OCI-M1 (cell line): ENCODE measurements at places on chromosomes 2 and 18.
A peak's percentile ranks its signal among the peaks of the same experiment; 100 is the strongest.

GRCh38 chr2:238910751-238911351 lies 63.0 kb downstream of the TWIST2 start:
- DNase-seq, result no peak

- peak; percentile 9 for DNase-seq
These were observed 227.6 kb downstream of the SATB2 start for GRCh38 chr2:199230091-199230490.

DNA sequence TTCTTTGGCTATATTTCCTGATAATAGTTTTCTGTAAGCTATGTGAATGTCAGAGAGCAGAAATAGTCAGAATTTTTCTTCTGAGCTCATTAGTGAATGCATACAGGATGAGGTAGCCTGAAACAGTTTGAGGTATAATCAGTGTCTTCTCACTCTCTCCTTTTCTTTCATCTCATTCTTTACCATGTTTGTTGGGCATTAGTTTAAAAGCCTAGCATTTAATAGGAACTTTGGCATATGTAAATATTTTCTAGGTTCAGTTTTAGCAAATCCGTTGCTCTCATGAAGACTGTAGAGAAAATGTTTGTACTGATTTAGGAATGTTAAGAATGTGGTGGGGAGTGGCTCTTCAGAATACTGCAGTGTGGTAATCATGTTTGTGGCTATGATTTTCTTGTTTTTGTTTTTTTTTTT lies 119.4 kb downstream of the PARD3B start:
- DNase-seq, result no peak

DNA sequence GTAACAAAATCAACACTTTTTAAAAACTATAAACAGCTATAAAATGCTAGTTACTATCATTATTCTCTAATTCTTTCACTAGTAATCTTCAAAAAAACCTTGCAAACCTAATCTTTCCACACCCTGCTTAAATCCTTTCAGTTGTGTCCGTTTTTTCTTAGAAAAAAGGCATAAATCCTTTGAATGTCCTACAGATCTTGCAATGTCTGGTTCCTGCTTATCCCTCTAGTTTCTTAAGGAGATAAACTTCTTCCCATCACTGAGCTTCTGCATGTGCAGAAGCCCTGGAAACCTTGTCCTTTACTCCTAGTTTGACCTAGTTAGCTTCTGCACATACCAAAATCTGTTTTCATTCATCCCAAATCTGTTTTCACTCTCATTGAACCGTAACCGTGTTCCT lies 1.3 kb upstream of the PNO1 start:
- no peak for DNase-seq

DNA sequence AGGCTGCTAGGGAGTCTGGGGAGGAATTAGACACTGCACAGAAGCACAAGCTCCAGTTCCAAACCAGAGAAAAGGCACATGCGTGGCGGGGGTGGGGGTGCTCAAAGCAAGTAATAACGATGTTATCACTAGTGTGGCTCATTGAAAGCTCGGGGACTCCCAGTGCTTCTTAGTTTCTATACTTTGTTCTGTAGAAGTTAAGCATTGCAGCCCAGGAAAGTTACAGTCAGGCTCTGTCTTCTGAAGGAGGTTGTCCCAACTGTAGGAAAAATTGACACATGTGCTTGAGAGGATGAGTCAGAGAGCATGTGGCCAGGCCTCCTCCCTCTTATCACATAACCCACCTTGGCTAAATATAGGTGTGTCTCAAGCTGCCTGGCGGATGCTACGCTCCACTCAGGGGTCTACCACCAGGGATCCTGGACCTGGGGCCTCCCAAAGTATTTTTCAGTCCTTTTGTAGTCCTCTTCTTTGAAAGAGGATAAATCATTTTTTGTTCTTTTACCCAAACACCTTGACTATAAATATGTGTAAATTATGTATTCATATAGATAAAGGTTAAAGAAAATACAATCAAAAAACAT lies 3.8 kb downstream of the GALNT5 start:
- peak; percentile 93 for DNase-seq

DNA sequence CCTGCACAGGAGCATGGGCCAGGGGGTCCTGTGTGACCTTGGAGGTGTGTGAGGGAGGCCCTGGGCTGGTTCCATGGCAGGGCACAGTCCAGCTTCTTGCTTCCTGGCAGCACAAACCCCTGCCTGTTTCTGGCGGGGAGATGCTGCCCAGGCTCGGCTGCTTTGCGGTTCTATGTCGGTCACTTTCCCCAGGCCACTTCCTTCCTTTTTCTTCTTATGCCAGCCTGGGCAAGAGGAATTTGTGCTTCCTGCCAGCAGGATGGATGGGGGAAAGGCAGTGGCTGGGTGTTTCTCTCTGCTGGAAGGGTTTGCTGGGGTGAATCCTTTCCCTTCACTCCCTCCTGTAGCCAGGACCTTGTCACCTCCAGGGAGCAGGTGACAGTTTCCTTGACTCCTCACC lies 24.3 kb downstream of the ASAP2 start:
- DNase-seq, result no peak

DNA sequence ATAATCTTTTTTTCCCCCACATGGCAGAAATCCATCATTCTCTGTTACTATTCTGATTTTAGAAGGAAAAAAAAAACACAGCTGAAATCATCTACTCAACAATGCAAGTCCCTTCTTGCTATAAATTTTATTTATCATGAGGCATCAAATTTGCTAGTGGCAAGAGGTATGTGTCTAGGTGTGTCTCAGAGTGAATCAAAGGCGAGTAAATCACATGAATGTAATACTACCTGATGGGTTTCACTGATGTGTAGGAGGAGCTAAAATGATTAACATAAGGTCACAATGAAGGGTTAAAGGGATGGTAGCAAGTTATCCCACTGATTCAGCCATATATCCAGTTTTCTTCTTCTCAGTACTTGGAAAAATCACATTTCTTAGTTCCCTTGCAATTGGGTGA lies 24.5 kb upstream of the PELI1 start:
- no peak for DNase-seq

- no peak for DNase-seq
These were observed 53.8 kb downstream of the LRPPRC start for GRCh38 chr2:43941966-43942365.

DNA sequence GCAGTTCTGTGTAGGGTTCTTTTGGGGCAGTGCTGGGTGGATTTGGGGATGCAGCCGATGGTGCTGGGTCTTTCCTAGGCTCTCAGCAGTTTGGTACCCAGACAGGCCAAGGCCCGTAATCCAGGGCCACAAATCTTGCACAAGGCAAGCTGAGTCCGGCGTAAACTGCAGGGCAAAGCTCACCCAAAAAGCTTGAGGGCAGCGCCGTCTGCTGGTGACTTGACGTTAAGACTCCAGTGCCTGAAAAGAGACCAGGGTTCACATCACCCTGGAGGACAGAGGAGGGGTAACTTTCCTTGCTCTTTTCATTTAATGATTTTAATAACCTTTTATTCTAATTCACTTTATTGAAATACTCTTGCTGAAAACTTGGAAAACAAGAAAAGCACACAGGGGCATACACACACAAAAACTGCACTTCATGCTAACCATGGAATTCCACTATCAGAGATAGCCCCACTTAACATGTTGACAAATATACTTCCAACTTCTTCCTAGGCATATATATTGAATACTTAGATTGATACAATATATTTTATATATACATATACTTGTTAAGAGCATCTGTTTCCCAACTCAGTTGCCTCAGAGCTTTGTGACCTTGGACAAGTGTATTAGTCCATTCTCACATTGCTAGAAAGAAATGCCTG lies 38.9 kb downstream of the CNGA3 start:
- peak; percentile 83 for DNase-seq

GRCh38 chr2:228629251-228629650 lies 447.8 kb upstream of the SPHKAP start:
- no peak for DNase-seq

- DNase-seq, result no peak
These were observed 438.0 kb downstream of the LRP1B start for GRCh38 chr2:141692829-141693228.

- DNase-seq, result no peak
These were observed 41.8 kb upstream of the ATG16L1 start for GRCh38 chr2:233209533-233210171.

DNA sequence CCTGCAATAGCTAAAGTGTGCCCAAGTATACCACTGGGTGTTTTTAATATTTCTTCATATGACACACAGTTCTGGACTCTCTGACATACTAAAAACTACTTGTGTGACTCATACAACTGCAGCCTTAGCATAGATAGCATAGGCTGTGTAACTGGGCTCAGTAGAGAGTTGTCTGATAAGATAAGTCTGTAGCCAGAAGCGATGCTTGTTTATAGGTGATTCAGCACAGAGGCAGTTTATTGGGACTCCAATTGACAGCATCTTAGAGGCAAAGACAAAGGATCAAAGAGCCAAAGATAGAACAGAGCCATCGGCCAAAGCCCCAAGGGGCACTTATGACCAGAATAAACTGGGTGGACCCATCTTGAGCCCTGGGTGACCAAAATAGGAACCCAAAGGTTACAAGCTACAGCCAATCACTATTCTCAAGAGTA lies 42.3 kb downstream of the AAK1 start:
- peak; percentile 77 for DNase-seq

DNA sequence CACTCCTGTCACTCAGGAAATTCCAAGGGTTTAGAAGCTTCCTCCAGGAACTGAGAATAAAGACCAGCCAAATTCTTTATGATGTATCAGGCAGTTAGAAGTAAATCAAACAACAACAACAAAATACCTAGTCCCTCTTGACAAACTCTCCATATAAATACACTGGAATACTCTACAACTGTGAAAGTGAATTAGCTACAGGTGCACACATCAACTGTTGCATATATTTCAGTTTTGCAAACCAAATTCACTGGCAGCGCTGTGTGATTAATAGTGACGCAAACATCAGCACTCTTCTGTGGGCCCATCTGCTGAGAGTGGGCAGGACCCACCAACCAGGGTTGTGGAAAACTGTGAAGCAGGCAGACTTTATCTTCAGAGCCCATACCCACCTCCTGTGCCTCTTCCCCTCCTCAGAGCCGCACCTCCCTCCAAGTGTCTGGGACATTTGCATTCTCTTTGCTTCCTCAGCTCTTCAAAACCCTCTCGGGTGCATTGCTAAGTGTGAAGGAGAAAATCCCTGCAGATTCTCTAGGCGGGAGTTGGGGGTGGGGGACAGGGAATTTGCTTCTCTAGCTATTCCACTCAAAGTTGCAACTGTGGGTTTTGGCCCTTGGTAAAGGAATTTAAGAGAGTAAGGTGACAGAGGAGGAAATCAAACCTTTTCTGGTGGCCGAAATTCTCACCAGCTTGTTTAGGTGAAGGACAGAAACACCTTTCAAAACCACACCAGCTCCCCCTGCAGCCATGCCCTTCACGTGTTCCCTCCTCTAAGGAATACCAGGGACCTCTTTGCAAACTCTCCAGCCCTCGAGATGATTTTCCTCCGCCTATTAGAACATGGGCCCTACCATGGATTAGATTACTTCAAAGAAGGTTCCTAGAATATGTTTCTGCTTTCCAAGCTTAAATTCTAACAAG lies 119.3 kb downstream of the MRO start:
- DNase-seq, result no peak

- DNase-seq, result no peak
These were observed 99.9 kb downstream of the CBLN2 start for GRCh38 chr18:72444111-72444797.

DNA sequence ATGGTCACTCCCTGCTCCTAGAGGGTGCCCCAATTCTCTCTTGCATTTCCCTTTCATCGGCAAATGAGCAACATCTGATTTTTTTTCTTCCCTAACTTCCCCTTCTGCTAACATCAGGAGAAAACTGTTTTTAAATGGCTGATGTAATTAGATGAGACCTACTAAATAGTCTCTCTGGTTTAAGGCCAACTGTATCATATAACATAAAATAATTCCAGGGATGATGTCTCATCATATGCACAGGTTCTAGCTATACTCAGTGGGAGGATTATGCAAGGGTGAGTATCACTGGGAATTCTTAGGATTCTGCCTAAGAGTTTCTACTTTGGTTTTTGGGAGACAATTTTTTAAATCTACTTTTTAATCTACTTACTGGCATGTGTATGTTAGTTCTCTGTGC lies 193.4 kb downstream of the PARD3B start:
- DNase-seq, result no peak

DNA sequence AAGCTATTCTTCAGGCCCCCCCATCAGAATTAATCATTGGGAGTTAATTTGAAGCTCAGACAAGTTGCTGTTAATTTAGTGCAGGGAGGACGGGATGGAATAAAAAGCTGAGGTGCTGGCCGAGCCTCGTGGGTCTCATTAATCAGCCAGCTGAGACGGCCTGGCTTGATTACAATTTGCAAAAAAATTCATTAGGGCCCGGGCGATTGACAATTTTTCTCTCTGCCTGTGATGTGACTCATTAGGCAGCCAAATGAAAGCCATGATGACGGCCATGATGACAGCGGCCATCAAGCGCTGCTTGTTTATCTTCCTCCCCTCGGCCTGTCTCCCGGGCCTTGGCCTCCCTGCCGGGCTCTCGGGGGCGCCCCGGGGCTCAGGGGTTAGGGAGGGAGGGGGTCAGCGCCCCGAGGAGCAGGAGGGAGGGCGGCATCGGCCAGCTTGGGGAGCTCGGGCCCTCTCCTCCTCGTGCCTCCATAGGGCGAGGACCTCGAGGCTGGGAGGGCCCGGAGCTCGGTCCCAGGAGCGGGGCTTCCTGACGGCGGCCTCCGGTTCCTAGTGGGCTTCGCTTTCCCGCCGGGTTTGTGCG lies 5.2 kb downstream of the GBX2 start:
- no peak for DNase-seq

DNA sequence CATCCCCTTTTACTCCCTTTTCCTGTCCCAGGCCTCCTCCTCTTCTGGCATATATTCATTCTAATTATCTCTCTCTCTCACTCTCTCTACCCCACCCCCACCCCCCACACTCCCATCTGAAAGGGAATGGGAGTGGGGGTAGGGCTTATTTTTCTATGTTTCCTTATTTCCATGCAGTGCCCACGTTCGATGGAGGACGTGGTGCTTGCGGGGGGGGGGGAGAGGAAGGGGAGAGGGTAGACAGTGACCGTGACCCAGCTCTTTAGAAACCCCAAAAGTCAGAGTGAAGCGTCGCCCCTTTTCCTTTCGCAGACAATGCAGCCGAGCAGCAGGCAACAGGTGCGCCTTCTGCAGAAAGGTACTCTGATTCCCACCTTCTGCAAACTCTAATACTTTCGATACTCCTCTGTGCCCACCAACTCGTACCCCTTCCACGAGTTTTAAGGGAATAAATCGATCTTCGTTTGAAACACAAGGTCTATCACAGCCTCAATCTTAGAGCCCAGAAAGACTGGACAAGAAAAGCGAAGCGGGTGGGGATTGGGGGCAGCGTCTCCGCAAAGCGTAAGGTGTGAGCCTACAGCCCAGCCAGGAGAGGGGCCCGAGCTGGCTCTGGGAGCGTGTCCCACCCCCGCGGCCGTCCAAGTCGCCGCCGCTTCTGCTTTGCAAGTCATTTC lies 891 bp upstream of the NR4A2 start:
- DNase-seq, result peak; percentile 81

DNA sequence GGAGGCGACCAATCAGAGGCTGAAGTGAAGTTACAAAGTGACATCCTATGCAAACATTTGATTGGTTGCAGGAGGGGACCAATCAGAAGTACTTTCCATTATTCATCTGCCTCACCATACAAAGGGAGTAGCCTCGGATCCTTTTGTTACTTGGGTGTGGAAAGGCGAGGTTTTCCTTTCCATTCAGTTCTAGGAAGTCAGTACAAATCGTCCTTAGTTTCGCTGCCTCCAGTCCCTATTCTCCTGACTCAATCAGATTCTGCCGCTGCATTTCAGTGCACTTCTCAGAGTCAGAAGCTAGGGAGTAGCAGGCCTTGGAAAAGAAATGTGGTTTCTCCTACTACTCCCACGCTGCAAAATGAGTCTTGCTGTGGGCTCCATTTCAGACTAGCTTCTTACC lies 149.4 kb downstream of the DTNA start:
- peak; percentile 10 for DNase-seq
